ENCODE measurements at places on chromosomes 5 and 9.
A peak's percentile ranks its signal among the peaks of the same experiment; 100 is the strongest.

DNA sequence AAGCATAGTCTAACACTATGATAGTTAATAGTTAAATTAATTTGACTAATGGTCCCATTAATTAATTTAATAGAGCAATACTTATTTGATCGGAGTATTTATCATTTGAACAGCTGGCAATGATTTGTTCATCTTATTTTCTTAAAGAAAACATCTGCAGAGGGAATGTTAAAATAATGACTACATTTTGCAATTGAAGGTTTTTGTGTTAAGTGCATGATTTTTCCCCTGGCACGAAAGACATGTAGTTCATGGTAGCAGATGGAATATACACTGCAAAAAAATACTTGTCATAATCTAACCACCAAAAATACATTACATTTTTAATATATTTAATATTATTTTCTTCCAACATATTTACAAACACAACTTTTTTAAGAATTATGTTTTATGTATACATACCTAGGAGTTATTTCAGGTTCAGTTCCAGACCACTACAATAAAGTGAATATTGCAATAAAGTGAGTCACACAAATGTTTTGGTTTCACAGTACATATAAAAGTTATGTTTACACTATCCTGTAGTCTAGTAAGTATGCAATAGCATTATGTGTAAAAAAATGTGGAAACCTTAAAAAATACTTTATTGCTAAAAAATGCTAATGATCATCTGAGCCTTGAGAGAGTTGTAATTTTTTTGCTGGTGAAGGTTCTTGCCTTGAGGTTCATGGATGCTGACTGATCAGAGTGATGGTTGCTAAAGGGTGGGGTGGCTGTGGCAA lies 292.6 kb upstream of the DAB2 start:
- DNase-seq, result no peak

DNA sequence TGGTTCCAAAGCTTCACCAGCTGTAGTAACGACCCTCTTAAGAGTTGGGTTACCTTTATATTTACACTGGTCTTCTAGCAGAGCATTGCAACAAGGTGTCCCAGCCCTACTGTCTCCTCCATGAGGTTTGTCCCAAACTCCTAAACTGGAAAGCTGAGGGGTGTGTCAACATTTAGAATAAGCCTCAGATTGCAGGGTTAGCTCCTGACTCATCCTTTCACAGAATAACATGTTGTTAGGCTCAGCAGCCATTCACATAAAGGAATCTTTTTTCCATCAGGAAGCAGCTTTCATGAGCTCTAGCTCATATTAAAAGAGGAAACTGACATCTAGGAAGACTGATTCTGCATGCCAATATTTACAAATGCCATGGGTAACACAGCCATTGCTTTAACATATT lies 238.7 kb downstream of the EFNA5 start:
- DNase-seq, result no peak

GRCh38 chr9:125407974-125408900 lies 146.6 kb downstream of the GAPVD1 start:
- DNase-seq, result no peak

DNA sequence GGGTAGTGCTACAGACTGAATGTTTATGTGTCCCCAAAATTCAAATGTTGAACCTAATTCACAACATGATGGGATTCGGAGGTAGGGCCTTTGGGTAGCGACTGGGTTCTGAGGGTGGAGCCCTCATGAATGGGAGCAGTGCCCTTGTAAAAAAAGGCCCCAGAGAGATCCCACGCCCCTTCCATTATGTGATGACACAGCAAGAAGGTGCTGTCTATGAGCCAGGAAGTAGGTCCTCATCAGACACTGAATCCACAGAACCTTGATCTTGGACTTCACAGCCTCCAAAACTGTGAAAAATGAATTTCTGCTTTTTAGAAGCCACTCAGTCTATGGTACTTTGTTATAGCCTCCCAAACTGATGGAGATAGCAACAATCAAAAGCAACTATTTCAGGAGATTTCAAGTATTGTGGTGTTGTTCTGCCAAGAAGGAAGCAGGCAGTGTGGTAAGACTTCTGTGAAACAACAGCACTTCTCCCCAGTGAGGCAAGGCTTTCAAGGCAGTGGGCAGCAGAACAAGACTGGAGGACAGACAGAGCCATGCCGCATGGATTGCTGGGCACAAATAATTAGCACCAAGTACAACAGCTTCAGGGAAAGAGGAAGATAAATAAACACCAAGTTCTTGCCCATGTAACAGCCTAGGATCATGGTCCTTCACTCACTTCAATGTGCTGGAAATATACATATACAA lies 76.1 kb downstream of the OR2K2 start:
- DNase-seq, result no peak

DNA sequence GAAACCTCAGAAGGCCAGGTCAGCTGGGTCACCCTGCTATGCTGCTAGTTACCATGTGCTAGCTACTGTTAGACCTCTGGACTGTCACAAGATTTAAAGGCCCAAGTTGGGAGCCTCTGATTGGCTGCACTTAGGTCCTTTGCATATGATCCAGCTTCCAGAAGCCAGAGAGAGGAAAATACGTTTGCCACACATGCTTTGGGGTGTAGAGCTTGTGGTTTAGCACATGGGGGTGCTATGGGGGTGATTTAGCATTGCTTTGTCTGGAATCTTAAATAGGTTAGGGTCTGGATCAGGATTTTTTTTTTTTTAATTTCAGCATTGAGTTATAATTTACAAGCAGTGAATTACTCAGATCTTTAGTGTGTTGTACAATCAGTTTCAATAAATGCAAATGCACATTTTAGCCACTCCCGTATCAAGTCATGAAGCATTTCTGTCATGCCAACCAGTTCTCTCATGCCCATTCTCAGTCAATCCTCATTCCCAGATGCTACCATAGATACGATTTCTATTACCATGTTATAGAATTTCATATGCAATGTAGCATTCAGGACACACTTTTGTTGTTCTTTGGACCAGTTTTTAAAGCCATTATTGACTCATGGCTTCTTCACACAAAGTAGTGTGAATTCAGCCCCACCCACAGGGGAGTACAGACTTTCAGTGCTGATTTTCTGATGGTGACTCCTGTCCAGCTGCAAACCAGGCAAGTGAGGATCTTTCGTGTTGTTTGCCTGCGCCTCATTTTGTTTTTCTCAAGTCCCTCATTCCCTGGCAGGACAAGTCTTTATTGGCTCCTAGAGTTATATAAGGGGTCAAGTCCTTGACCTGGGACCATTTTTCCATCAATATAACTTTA lies 250.4 kb downstream of the LRRC70 start:
- no peak for DNase-seq

DNA sequence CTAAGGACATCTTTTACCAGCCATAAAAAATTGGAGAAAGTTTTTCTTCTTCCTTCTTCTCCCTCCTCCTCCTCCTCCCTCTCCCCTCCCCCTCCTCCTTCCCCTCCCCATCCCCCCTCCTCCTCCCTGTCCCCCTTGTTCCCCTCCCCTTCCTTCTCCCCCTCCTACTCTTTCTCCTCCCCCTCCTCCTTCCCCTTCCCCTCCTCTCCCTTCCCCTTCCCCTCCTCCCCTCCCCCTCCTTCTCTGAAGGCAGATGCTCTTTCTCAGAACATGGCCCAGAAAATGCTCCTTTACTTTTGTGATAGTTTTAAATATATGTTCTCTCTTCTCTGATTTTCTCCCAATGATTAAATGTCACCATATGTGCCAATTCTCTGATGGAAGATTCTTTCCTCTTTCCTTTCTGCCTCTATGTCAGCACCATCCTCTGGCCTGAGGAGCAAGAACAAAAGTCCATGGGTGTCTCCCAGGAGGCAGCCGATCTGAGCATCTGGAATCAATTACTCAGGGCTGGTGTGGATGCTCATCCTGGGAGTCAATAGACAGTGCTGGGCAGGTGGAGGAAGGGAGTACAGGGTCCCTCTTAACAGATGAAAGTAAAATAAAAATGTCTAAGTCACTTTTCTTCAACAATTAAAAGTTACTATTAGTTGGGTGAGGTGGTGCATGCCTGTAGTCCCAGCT lies 63.0 kb upstream of the GNA14 start:
- DNase-seq, result no peak

GRCh38 chr5:179816796-179817469 lies 3.8 kb upstream of the SQSTM1 start:
- DNase-seq, result peak; percentile 86

- peak; percentile 84 for DNase-seq
Observed at GRCh38 chr5:43008363-43009153, 31.6 kb downstream of the ANXA2R start.

DNA sequence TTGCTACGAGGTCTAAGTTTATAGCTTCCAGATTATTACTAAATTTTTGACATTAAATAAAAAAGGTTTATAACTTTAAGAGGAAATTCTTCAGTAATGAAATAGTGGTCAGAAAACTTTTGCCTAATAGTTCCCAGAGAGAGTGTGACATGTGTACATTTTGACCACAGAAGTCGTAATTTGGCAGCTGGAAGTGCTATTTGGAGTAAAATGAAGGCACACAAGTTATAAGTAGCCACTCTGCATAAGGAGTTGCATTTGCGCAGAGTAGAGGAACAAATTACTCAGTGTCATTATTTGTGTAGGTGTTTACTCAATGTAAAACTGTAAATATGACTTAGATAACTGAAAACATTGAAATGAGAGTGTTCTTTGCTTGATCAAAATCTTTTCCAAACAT lies 408.4 kb downstream of the CCDC171 start:
- DNase-seq, result no peak

DNA sequence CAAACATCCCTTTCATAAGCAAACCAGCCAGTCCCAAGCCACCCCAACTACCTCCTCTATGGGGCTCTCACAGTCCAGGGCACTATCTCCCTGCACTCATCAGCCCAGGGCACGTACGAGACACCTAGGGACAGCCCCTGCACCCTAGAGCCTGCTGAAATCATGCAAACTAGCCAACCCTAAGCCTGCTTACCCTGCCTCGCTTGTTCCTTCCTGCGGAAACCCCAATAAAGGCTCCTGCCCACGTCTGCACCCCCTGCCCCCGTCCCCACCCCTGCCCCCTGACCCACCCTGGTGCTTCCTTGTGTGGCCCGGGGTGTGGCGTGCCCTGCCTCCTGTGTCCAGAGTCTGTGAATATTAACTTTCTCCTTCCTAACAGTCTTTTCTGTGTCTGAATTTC lies 135.9 kb downstream of the GADD45G start:
- no peak for DNase-seq

GRCh38 chr9:81318571-81318970 lies 370.8 kb downstream of the TLE1 start:
- no peak for DNase-seq

- no peak for DNase-seq
Observed at GRCh38 chr9:36276781-36277181, 18.5 kb upstream of the GNE start.

DNA sequence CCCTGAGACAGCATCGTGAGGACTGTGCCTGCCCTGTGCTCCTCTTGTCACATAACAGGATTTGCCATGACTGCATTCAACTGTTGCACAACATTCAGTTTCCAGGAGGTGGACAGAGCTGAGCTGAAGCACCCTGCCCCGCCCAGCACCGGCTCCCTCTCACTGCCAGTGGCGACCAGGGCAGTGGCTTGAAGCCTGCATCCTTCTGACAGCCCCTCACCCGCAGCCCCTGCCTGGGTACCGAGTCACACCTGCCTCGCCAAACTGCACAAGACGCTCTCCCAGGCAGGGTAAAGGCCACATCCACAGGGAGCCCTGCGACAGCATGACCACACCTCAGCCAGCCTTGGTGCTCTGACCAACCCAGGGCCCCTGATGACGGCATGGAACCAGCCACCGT lies 59.9 kb upstream of the ZNF354A start:
- DNase-seq, result peak; percentile 75

DNA sequence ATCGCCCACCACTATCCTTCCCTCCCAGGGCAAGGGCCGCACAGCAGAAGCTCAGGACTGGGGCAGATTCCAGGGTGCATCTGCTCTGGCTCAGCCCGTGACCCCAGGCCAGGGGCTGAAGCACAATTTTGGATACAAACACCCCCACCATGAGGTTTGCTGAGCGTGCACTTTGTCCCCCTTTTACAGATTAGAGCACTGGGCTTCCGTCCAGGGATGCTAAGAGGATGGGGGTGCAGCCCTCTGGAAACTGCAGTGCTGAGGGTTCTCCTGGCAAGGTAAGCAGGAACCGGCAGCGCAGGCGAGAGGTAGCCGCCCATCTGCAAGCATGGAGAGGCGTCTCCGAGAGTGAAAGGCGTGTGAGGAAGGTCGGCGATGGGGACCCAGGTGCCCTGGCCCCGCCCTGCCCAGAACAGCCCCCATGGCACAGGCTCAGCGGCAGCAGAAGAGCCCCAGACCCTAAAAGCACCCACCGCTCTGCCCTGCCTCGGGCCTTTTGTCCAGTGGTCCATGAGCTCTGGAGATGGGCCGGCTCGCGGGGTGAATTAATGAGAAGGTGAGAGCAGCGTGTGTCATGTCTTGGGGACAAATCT lies 54.5 kb upstream of the OLFM1 start:
- peak; percentile 78 for DNase-seq

GRCh38 chr9:136426787-136427186 lies 12.9 kb downstream of the INPP5E start:
- DNase-seq, result peak; percentile 70

- no peak for DNase-seq
Observed at GRCh38 chr9:27880156-27880555, 306.9 kb upstream of the C9orf72 start.

DNA sequence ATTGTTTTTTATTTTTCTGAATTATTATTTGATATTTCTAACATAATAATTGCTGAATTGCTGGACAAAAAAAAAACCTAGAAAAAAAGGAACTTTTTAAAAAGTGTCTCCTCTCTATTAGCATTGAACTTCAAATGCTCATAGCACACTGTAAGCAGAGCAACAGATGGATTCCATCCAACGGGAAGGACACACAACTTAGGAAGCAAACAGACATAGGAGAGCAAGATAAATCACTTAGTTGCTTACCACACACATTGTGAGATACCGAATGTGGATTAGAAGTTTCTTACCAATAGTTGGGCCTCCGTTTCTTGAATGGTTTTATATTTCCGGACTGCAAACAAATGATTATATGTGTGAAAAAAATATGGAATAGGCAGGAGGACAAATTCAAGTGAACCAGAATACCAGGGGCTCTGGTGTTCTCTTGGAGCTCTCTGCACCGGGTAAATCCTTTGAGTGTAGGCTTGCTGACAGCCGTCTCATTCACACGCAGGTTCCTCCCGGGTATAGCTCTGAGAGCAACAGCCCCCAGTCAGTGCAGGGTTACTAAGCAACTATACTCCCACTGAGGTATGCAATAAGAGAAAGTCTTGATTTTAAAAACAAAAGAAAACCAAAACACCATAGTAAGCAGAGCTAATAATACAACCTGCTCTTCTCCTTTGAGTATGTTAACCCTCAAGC lies 217.6 kb downstream of the TMEM167A start:
- no peak for DNase-seq

- peak; percentile 22 for DNase-seq
Observed at GRCh38 chr9:34085581-34086500, 37.2 kb upstream of the UBAP2 start.

- DNase-seq, result no peak
Observed at GRCh38 chr5:154783774-154784460, 28.7 kb downstream of the LARP1 start.

- DNase-seq, result no peak
Observed at GRCh38 chr9:110133608-110134210, 74.2 kb downstream of the C9orf152 start.

GRCh38 chr9:133690081-133690561 lies 48.0 kb downstream of the SARDH start:
- peak; percentile 79 for DNase-seq

GRCh38 chr5:91382530-91383026 lies 539 bp downstream of the ARRDC3 start:
- no peak for DNase-seq

GRCh38 chr5:179870403-179870903 lies 11.8 kb upstream of the MRNIP start:
- DNase-seq, result peak; percentile 77

Data from chondrocyte (in vitro differentiated cells).